Naive thymus-derived CD4-positive, alpha-beta T cell (primary cell): ENCODE measurements at places on chromosomes 2 and 18.

- no peak for DNase-seq
Measured at GRCh38 chr2:39020383-39020782, 100.5 kb downstream of the SOS1 start.

DNA sequence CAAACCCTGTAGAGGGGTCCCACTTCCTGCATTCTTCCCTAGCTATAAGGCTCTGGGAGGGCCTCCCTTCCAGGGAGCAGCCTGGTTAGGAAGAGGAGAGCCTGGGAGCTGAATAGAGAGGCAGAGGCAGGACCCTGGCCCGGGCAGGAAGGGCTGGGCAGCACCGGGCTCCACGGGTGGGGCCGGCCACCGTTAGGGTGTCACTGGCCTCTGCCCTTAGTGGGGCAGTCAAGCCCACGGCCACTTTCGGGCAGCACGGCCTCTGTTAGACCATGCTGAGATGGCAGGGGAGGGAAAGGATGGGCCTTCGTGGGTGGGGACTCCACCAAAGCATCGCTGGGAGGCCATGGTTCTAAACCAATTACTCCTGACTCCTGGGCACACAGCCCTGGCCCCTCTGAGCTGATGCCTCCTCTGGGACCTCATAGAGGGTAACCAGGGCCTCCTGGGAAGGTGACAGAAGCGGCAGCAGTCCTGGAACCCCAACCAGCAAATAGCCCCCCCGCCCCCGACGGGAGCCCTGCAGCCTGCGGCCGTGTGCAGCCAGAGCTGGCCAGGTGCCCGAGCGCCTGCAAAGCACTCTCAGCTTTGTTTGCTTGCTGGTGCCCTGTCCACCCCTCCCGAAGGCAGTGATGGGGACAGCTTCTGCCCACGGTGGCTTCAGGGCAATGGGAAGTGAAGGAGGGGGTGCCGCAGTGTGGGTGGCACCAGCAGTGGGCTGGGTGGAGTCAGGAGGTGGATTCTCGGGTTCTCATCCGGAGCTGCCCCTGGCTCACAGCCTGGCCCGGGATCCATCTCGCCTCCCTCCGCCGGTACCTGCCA lies 16.3 kb upstream of the HPCAL1 start:
- no peak for DNase-seq

- DNase-seq: no peak
Measured at GRCh38 chr2:168155680-168156079, 91.7 kb downstream of the STK39 start.

GRCh38 chr2:152761214-152761613 lies 42.8 kb downstream of the ARL6IP6 start:
- no peak for DNase-seq

DNA sequence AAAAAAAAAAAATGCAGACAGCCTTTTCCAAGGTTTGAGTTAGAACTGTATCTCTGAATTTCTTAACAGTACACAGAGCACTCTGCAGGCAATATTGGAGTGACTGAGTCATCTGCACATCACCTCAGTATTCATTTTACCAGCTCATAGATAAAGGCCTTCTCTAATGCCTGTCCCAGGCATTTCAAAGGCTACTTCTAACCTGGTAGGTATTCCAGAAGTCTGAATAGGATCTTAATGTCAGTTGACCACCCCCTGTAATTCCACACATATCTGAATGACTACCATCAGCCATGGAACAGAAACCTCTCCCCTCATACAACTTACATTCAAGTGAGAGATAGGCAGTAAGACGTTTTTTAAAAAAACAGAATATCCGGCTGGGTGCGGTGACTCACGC lies 9.0 kb downstream of the METTL21A start:
- no peak for DNase-seq

DNA sequence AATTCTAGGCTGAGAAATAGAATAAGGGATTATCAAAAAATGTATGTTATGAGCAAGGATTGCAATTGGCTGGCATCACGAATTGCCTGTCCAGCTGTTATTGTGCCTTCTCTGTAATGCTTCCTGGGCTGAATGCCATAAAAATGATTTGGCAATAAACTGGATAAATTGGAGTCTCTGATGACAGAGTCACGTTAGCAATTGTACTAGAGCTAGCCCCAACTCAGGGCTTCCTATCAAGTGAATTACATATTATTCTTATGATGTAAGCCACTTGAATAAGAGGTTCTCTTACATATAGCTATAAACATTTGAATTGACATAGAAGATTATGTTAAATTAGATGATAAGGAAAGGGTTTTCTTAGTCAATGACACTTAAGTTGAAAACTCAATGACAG lies 607.5 kb upstream of the REG3G start:
- DNase-seq: no peak

DNA sequence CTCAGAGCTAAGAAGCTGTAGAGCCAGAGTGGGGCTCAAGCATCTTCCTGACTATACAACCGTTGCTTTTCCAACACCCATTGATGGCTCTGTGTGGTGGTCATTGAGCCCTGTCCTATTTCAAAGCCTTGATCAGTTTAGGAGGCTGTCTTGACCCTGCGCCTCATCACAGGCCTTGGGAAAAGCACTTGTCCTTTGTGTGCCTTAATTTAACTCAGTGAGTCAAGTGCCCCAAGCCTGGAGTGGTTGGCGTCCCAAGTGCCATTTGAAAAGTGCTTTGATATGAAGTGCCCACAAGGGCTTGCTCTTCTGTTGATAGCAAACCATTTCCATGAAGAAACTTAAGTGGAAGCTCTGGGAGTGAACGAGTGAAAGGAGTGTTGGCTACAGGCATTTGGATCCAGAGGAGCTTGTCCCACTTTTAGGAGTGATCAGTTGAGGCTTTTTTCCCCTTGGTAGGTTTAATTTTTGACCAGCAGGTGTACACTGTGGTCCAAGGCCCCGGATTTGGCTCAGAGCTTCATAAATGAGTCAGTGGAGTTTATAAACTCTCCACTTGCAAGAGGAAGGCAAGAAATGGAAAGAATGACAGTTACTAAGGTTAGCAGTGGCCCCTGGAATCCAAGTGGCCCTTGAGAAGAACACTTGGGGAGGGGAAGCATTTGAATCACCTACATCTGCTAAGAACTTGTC lies 50.3 kb downstream of the ACTR2 start:
- DNase-seq: no peak

DNA sequence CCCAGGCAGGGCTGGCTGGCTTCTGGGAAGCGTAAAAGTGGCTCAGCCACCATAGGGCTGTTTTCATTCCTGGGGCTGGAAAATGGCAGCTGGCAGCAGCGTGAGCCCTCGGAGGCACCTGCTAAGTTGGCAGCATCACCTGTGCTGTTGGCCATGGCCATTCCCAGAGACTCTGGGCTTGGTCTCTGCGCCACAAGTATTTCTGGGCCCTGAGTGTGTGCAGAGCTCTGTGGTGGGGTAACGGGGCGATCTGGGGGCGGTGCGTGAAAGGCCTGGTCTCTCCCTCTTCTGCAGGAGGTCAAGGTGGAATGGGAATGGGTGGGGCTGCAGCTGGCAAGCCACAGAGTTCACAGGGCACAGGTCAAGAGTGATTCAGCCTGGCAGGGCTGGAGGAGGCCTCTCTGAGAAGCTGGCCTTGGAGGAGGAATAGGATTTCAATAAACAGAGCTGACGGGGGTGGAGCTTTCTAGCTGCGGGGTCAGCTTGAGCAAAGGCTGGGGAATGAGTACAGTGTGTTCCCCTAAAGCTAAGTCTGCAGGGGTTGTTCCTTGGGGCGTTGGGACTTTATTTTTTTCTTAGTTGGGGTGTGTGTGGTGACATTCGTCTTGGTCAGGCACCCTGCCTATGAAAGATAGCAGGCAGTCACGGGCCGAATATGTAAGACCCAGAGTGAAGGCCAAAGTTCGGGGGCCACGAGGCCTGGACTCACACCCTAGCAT lies 10.3 kb upstream of the NTSR2 start:
- DNase-seq: no peak

DNA sequence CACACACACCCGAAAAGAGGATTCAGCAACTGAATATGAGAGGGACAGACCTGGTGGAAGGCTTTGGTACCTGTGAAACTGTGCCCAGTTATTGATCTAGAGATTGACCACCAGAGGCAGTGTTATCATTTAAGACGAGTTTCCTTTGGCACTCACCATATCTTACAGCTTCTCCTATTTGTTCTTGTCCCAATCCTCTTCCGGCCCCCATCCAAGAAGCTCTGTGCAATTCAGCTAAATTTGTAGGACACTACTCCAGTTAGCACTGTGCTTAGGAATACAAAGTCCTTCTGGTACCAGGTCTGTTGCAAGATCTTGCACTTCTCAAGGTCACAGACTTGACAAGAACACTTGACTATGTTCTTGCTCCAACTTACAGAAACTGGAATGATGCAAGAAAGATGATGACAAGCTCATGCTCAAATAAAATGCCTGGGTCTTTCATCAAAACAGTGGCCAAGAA lies 177.7 kb downstream of the TMEM247 start:
- DNase-seq: no peak
